Dermis microvascular lymphatic vessel endothelial cell (primary cell): ENCODE measurements at places on chromosomes 4 and X. TPM values are rescaled to one million over a fixed set of nuclear protein-coding genes. Genes with fewer than 3 reads are reported as not detected.
A peak's percentile ranks its signal among the peaks of the same experiment; 100 is the strongest.

- DNase-seq = no peak
Observed at GRCh38 chrX:28058901-28059300, 77.7 kb upstream of the DCAF8L1 start.

DNA sequence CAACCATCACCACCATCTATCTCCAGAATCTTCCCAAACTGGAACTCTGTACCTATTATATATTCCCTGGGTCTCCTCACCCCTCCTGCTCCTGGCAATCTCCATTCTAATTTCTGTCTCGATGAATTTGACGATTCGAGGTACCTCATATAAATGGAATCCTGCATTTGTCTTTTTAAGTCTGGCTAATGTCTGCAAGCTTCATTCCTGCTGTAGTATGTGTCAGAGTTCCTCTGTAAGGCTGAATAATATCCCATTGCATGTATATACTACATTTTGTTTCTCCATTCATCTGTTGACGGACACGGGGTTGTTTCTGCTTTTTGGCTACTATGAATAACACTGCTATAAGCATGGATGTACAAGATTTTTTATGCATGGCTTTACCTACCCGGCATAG, 19.5 kb downstream of the PRKG2 start:
- no peak for DNase-seq

DNA sequence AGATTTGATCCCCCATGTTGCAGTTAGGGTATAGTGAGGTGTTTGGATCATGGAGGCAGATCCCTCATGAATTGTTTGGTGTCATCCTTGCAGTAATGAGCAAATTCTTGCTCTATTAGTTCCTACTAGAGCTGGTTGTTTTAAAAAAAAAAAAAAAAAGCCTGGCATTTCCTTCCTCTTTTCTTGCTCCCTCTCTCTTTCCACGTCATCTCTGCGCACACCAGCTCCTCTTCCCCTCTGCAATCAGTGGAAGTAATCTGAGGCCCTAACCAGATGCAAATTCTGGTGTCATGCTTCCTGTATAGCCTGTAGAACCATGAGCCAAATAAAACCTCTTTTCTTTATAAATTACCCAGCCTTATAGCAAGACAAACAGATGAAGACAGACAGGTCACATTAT, 24.5 kb downstream of the WDR17 start:
- DNase-seq = no peak

GRCh38 chrX:74242484-74243138, 61.4 kb upstream of the ZCCHC13 start:
- DNase-seq = peak; percentile 16

- DNase-seq = no peak
Observed at GRCh38 chr4:81494031-81494431, 22.3 kb upstream of the RASGEF1B start.

- DNase-seq = no peak
Observed at GRCh38 chrX:53288189-53288588, 6.8 kb upstream of the IQSEC2 start.

- no peak for DNase-seq
Observed at GRCh38 chr4:19047279-19047880, 1025.8 kb upstream of the LCORL start.

GRCh38 chrX:119062750-119063374, 9.9 kb upstream of the CT47C1 start:
- no peak for DNase-seq

GRCh38 chr4:153333874-153334273, 10.6 kb upstream of the MND1 start:
- no peak for DNase-seq

Gene NUDT10
- total RNA-seq = under 0.01 TPM in 2 replicates

Gene MED12
- total RNA-seq = 29.0 and 36.4 TPM in 2 replicates

Gene H2AZ1
- 230 and 455 TPM in 2 replicates for total RNA-seq

Gene EREG
- under 0.01 TPM in 1 of 2 replicates, not detected in the other for total RNA-seq

Gene PABPC5
- 0.90 and 1.5 TPM in 2 replicates for total RNA-seq

Gene GC
- not detected in 2 replicates for total RNA-seq

Gene SLC16A2
- 0.39 and 1.0 TPM in 2 replicates for total RNA-seq

Gene SLC10A7
- 6.5 and 8.7 TPM in 2 replicates for total RNA-seq

Gene EXOC1
- total RNA-seq = 34.1 and 37.6 TPM in 2 replicates

Gene VCX3A
- not detected in 2 replicates for total RNA-seq

Gene TEX13C
- not detected in 2 replicates for total RNA-seq

Gene MAGEA2
- not detected in 2 replicates for total RNA-seq
